Astrocyte of the cerebellum (primary cell): ENCODE measurements at places on chromosomes 6 and 20.

DNA sequence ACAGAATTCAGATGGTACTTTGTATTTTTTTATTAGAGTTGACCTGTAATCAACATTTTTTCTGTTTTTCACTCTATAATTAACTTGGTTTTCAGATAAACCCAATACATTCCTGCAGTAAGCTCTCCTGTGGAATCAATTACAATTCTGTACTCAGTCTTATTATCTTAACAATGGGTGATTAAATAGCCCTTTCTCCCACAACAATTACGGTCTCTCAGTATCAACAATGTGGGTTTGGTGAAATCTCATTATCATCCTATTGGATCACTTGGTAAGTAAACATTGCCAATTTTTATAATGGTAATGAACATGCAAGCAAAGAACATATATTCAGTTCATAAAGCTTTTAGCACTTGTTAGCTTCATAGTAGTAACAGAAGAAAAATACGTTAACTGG lies 438.9 kb upstream of the EPHA7 start:
- DNase-seq: no peak

- DNase-seq: no peak
These were observed 26.5 kb downstream of the HLA-DOB start for GRCh38 chr6:32790306-32790705.

DNA sequence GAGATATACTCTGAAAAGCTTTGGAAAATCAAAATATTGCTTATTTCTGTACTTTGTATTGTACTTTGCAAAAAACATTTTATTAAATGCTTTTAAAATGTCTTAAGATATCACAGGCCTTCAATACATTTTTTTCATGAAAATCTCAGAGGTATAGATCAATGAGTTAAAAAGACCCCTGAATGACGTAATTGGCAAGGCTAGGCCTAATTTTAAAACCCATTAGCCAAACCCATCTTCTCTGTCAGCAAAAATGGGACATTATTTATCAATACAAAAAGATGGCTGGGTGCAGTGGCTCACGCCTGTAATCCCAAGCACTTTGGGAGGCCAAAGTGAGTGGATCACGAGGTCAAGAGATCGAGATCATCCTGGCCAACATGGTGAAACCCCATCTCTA lies 84.8 kb upstream of the PAK5 start:
- DNase-seq: no peak

GRCh38 chr6:5710516-5710915 lies 296.2 kb downstream of the NRN1 start:
- DNase-seq: no peak

GRCh38 chr6:87706187-87706966 lies 4.3 kb upstream of the AKIRIN2 start:
- no peak for DNase-seq

- DNase-seq: no peak
These were observed 121.9 kb downstream of the SIM1 start for GRCh38 chr6:100342830-100343229.

- DNase-seq: no peak
These were observed 2.1 kb downstream of the MAPK13 start for GRCh38 chr6:36132246-36132895.

- DNase-seq: peak; percentile 22
These were observed 28.6 kb downstream of the C6orf89 start for GRCh38 chr6:36914227-36914794.

GRCh38 chr6:41056768-41057490 lies 3.9 kb downstream of the APOBEC2 start:
- DNase-seq: no peak

DNA sequence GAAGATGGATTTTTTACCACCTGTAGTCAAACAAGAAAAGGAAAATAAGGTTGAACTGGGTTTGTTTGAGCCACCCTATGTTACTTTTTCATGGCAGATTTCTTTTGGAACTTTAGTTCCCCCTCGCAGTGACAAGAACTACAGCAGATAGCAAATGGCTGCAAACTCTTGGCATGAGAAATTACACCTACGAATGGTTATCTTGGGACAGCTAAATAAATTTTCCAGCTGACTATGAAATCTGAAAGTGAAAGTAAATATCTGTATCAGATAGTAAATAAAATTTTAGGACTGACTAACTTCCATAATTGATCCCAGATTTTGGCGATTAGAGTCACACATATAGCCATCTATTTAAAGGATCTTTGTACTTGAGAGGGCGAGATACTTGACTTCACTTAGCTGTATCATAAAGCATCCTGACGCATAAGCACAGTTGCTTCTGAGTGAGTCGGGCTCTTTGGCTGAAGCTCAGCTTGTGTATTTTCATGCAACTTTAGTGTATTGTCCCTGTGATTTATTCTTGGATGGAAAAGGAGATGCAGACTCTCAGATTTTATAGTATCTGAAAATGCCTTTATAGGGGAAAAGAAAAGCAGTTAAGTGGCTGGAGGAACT lies 125.3 kb upstream of the B3GAT2 start:
- no peak for DNase-seq

- no peak for DNase-seq
These were observed 53.6 kb upstream of the FANCE start for GRCh38 chr6:35398526-35398925.

- DNase-seq: no peak
These were observed 151.3 kb downstream of the DLL1 start for GRCh38 chr6:170139531-170139930.

DNA sequence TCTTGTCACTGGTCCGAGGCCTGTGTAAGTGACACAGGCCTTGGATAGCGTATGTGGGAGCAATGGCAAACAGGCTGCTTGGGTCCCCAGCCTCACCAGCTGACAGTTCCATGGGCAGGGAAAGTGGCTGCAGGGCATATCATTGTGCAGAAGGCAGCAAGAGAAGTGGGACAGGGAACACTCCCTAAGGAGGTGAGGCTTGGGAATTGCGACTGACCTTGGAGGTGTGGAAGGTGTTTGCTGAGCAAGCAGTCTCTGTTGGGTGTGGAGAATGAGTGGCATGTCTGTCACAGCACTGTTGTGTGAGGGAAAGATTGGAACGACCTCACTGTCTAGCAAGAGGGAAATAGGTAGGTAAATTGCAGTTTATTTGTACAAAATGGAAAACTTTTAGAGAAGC lies 16.8 kb downstream of the POFUT1 start:
- DNase-seq: no peak

DNA sequence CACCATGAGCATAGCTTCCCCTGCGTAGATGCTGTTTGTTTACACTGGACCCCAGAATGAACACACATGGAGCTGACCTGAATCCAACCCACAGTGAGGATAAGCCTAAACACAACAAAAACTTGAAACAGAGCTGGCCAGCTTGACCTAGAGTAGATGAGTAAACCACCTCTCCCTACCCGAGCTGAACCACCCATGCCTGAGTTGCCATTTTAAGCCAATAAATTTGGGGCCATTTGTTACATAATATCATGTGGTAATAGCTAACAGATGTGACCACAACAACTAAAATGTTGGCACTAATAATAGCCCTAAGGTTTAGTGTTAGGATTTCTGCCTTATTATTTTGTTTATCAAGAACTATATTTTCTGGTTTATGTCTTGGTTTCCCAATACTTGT lies 103.2 kb upstream of the GRIK2 start:
- no peak for DNase-seq

- DNase-seq: no peak
These were observed 129.3 kb upstream of the UST start for GRCh38 chr6:148617530-148617929.

- peak; percentile 42 for DNase-seq
These were observed 68.9 kb downstream of the MTHFD1L start for GRCh38 chr6:150934380-150934779.

- DNase-seq: no peak
These were observed 104.7 kb upstream of the PMEPA1 start for GRCh38 chr20:57814529-57814928.

DNA sequence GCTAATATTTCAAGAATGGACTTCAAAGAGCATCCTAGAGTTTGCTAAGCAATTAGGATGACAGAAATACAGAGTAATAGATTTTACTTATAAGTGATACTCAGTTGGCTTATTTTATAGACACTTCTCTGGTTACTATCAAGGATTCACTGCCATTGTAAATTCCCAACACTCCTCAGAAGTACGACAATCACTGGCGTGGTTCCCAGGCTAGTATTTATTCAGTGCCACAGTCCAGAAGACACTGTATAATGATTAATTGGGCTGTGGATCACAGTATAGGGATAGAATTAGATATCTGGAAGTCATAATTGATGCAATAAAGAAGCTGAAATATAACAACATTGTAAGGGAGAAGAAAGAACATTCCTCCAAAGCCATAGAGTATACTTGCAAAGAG lies 15.7 kb downstream of the MANEA start:
- no peak for DNase-seq

DNA sequence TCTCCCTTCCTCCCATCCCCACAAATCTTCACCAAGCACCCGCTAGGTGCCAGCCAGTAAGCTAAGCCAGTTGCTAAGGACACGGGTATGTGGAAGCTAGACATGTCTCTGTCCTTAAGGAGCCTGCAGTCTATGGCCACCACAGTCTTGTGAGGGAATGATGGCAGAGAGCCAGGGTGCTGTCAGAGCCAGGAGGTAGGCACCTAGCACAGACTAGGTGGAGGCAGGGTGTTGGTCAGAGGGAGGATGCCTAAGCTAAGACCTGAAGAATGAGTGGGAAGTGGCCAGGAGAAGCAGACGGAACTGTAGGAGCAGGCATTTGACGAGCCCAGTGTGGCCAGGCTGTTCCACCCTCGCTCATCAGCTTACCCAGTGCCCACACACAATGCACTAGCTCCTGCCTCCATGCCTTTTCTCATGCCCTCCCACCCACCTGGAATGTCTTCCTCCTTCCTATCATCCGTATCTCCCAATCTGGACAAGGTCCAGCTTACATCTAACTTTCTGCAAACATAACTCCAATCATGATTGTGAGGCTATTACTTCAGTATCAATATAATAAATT lies 125.6 kb downstream of the FOXC1 start:
- no peak for DNase-seq

GRCh38 chr20:2558581-2559278 lies 22.4 kb downstream of the TMC2 start:
- DNase-seq: no peak

GRCh38 chr6:47890326-47890875 lies 108.6 kb downstream of the OPN5 start:
- DNase-seq: no peak

DNA sequence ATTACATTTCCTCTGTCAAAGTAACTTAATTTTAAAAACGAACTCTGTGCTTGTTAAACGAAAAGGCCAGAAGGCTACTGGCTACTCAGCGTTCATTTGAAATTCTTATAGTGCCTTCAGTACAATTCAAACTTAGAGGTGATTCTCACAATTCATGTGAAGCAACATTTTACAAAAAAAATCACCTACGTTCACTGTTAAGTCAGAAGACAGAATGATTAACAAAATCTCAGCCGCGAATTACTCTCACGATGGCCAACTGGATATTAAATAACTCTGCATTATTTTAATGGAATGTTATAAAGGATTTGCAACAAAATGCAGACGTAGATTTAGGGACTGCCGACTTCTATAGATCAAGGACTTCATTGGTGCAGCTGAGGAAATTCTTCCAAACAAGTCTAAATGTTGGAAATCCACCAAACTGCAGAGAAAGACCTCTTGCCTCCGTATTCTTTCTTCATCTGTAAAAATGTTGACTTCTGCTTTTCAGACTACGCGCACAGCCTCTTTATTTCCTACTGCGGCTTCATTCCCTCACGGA lies 1.6 kb upstream of the QKI start:
- no peak for DNase-seq

GRCh38 chr6:150999576-150999975 lies 134.1 kb downstream of the MTHFD1L start:
- DNase-seq: no peak

DNA sequence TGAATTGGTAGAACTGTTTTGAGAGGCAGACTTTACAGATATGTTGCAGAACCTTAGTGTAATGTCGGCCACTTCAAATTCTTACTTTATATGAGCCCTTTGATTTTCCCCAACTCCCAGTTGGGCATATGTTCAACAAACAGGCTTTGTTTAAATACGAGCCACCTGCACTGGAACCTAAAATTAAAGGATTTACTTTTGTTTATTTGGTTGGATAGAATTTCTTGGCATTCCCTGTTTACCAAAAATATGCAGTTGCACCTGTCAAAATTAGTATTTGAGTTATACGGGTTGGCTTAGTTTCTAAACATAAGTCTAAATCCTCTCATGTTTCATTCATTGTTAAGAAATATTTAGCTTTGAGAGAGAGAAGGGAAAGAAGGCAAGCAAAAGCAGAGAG lies 2.4 kb upstream of the GLYATL3 start:
- DNase-seq: no peak

DNA sequence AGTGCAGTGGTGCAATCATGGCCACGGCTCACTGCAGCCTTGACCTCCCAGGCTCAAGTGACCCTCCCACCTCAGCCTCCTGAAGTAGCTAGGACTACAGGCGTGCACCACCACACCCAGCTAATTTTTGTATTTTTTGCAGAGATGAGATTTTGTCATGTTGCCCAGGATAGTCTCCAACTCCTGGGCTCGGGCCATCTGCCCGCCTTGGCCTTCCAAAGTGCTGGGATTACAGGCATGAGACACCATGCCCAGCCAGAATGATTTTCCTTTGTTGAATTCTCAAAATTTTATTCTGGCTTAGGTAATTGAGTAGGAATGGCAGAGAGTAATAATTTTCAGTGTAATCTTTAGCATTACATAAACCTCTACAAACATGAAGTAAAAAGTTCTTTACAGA lies 37.1 kb downstream of the SLC16A10 start:
- no peak for DNase-seq

- DNase-seq: peak; percentile 8
These were observed 31.5 kb downstream of the CFAP61 start for GRCh38 chr20:20083807-20084206.

DNA sequence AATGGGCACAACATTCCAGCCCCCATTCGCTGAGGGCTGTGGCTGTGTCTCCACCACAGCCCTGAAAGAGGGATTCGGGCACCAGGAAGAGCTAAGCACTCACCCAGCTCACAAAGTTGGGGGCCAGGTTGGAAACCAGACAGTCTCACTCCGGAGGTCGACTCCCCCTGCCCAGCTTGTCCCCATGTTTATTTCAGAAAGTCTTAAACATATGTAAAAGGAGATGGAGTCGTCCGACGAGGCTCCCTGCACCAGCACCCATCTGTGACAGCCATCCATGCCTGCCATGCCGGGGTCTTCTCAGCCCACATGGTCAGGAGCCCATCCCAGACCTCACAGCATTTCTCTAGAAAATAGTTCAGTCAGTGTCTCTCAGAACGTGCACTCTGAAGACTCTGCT lies 63.6 kb upstream of the STX16 start:
- DNase-seq: no peak

- DNase-seq: no peak
These were observed 61.1 kb upstream of the ZFP64 start for GRCh38 chr20:52252664-52253063.

DNA sequence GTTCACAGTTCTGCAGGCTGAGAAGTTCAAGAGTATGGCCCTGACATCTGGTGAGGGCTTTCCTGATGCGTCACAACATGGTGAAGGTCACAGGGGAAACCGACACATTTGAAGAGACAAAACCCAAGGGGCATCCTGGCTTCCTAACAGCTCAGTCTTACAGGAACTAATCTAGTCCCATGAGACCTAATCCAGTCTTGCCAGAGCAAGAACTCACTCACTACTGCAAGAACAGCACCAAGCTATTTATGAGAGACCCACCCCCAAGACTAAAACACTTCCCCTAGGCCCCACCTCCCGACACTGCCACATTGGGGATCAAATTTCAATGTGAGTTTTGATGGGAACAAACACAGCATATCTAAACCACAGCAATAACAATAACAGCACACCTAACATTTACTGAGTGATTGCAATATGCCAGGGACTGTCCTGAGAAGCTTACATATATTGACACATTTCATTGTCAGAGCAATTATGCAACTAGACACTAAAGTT lies 46.6 kb downstream of the TPBG start:
- no peak for DNase-seq

GRCh38 chr6:41379306-41379705 lies 43.9 kb downstream of the NCR2 start:
- DNase-seq: no peak
